ENCODE measurements at places on chromosomes 5 and 9.

DNA sequence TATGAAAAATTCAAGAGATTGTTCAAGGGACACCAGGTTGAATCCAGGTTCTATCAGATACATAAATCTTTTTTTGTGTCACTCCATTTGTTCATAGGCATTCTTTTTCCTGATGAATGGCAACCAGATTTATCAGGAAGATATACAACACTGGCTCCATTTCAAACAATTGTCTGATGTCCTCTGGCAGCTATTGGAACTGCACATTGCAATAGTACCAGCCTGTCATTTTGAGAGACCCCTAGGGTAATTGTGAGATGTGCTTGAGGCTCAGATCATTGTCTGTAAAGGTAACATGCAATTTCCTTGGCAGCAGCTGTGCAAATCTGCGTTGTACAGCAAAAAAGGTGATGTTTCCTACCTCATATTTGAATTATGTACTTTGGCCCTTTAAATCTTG, 25.9 kb downstream of the KCTD16 start:
- H3K4me3 ChIP-seq, result no peak overlapping the region
- H3K36me3 ChIP-seq, result no peaks in the 10 kb centered on the region
- H3K4me1 ChIP-seq, result no peaks in the 10 kb centered on the region
- H3K27ac ChIP-seq, result no peak overlapping the region
- no peak for DNase-seq
- H3K27me3 ChIP-seq, result no peaks in the 10 kb centered on the region

- H3K27me3 ChIP-seq, result no peaks in the 10 kb centered on the region
- H3K4me3 ChIP-seq, result no peak overlapping the region
- H3K36me3 ChIP-seq, result no peaks in the 10 kb centered on the region
- H3K4me1 ChIP-seq, result peaks cover 40% of the 10 kb centered on the region
- no peak for DNase-seq
These were observed 416.8 kb downstream of the NFIB start for GRCh38 chr9:13896922-13897835.

- H3K36me3 ChIP-seq, result peaks cover 8% of the 10 kb centered on the region
- H3K4me3 ChIP-seq, result no peak within 1 kb of the TSS
- no peak within 1 kb of the TSS for H3K27ac ChIP-seq
- no peaks in the 10 kb centered on the region for H3K27me3 ChIP-seq
- DNase-seq, result no peak
- H3K4me1 ChIP-seq, result no peaks in the 10 kb centered on the region
These were observed at the start of the genes BHMT2 and DMGDH for GRCh38 chr5:79069488-79070349. Gene BHMT2, plus strand, starts transcription at chr5:79069767. Its CDS starts 16 bp downstream, at chr5:79069783. Gene DMGDH, minus strand, starts transcription at chr5:79069674. Its CDS starts 54 bp downstream, at chr5:79069620.

- H3K36me3 ChIP-seq, result no peaks in the 10 kb centered on the region
- peaks cover 20% of the 10 kb centered on the region for H3K27me3 ChIP-seq
- DNase-seq, result no peak
- H3K27ac ChIP-seq, result no peak overlapping the region
- H3K4me3 ChIP-seq, result peak overlapping the region; percentile 72
These were observed 1.3 kb upstream of the ZBTB34 start for GRCh38 chr9:126859111-126859510.

GRCh38 chr5:10935536-10935935, 174.5 kb upstream of the DAP start:
- no peaks in the 10 kb centered on the region for H3K36me3 ChIP-seq
- H3K27me3 ChIP-seq, result peaks cover 4% of the 10 kb centered on the region
- no peak overlapping the region for H3K27ac ChIP-seq

- peaks cover 36% of the 10 kb centered on the region for H3K4me1 ChIP-seq
- H3K27ac ChIP-seq, result no peak overlapping the region
- DNase-seq, result no peak
- no peak overlapping the region for H3K4me3 ChIP-seq
- no peaks in the 10 kb centered on the region for H3K27me3 ChIP-seq
These were observed 43.8 kb downstream of the WDR36 start for GRCh38 chr5:111135946-111136345.

- H3K36me3 ChIP-seq, result no peaks in the 10 kb centered on the region
- no peaks in the 10 kb centered on the region for H3K27me3 ChIP-seq
- H3K27ac ChIP-seq, result peak overlapping the region; percentile 95
- H3K4me1 ChIP-seq, result peaks cover 86% of the 10 kb centered on the region
These were observed 101.6 kb upstream of the SSBP2 start for GRCh38 chr5:81852291-81853029.

GRCh38 chr5:158080112-158080511, 221.2 kb upstream of the CLINT1 start:
- H3K4me3 ChIP-seq, result no peak overlapping the region
- peaks cover 3% of the 10 kb centered on the region for H3K27me3 ChIP-seq
- peaks cover 17% of the 10 kb centered on the region for H3K4me1 ChIP-seq
